Head of caudate nucleus (tissue), 42 donors: ENCODE measurements at places on chromosomes 4 and X.

- DNase-seq: no peak
Observed at GRCh38 chr4:26685250-26685649, 101.4 kb downstream of the TBC1D19 start.

DNA sequence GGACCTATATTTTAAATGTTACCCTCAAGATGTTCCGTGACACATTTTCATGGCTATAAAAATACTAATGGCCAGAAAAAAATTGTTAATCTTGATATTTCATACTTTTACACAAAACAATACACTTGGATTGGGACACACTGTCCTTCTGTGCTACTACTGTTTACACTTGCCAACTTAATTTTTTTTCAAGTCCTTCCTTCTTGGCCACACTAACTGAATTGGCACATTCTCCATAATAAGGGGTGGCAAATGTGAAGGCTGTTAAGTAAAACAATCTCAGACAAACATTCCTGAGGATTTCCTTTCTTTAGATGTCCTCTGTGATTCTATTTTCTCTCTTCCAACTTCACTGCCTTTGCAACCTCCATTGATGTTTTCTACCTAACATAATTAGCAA lies 225.8 kb downstream of the IQCM start:
- no peak for DNase-seq

DNA sequence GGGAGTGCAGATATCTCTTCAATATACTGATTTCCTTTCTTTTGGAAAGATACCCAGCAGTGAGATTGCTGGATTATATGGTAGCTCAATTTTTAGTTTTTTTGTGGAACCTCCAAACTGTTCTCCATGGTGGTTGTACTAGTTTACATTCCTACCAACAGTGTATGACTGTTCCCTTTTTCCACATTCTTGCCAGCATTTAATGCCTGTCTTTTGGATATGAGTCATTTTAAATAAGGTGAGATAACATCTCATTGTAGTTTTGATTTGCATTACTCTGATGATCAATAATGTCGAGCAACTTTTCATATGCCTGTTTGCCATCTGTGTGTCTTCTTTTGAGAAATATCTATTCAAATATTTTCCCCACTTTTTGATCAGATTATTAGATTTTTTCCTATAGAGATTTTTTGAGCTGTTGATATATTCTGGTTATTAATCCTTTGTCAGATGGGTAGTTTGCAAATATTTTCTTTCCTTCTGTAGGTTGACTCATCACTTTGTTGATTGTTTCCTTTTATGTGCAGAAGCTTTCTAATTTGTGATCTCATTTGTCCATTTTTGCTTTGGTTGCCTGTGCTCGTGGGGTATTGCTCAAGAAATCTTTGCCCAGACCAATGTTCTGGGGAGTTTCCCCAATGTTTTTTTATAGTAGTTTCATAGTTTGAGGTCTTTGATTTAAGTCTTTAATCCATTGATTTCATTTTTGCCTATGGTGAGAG lies 552.7 kb downstream of the ZNF674 start:
- no peak for DNase-seq

- DNase-seq: no peak
Observed at GRCh38 chr4:119526786-119527550, 101.6 kb downstream of the PDE5A start.

DNA sequence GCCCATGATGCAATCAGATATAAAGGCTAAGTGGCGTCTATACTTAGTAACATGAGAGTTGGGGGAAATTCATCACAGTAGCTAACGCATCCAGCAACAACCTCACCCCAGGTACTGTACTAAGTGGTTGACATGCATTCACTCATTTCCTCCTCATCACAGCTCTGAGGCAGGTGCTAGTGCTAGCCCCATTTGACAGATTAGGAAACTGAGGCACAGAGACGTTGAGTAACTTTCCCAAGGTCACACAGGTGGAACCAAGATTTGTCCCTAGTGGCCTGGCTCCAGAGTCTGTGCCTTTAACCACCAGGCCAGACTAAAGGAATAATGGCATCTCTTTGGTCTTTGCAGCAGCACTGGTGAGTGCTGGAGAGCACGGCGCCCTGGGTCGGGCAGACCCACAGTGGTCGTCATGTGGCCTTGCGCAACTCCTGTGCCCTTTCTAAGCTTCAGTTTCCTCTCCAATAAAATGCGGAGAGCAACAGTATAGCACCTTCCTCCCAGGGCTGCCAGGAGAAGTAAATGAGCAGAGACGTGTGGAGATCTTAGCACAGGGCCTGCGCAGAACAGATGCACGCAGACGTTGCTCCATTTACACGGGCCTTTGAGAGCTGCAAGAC lies 186.4 kb downstream of the BCOR start:
- DNase-seq: no peak

- no peak for DNase-seq
Observed at GRCh38 chr4:73929278-73929677, 52.5 kb downstream of the PF4 start.

- no peak for DNase-seq
Observed at GRCh38 chrX:115413246-115413878, 123.8 kb downstream of the LUZP4 start.

DNA sequence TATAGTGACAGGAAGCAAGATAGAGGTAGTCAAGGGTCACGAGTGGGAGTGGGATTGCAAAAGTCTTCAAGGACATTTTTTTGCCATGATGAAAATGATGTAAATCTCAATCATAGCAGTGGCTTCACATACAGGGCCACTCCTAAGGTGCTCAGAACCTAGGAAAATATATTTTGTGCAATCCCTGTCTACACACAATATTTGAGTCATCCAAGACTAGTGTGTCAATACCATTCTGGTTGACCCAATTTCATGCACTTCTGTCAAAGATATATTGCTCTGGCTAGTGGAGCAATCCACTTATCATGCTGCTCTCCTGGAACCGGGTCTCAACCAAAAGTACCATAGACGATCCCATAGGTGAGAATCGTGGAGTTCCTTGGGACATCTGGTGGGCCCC lies 24.2 kb upstream of the XPNPEP2 start:
- DNase-seq: no peak

DNA sequence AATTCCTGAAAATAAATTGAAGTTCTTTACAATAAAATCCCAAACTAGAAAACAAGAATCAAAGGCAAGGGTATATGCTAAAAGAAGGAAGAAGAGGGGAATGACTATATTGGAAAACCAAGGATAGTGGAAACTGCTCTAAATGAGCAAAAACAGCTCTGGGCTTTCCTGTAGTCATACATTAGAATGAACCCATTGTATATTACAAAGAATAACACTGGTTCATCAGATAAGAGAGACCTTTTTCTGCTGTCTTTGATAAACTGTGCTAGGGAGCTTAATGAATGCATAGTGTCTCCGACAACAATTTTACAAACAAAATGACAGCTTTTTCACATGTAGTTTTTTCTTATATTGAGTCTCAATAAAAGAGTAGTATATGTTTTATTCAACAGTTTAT lies 26.6 kb downstream of the TLR2 start:
- no peak for DNase-seq

DNA sequence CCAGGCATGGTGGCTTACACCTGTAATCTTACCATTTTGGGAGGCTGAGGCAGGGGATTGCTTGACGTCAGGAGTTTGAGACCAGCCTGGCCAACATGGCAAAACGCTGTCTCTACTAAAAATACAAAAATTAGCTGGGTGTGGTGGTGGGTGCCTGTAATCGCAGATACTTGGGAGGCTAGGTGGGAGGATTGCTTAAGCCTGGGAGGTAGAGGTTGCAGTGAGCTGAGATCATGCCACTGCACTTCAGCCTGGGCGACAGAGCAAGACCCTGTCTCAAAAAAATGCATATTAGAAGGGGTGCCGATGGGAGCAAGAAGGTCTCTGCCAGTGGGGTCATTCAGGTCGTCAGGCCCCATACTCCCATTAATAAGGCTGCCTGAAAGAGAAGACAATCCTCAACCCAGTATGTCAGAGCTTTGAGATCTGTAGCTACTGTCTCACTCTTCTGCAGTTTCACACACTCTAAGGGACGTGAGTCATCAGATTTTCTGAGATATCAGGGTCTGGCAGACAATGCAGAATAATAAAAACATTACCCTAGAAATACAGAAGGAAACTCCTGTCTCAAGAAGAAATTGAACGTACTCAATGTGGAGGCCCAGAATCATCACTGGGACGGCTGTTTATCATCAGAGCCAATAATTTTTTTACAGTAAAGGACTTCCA lies 176.7 kb upstream of the FAT1 start:
- DNase-seq: no peak

DNA sequence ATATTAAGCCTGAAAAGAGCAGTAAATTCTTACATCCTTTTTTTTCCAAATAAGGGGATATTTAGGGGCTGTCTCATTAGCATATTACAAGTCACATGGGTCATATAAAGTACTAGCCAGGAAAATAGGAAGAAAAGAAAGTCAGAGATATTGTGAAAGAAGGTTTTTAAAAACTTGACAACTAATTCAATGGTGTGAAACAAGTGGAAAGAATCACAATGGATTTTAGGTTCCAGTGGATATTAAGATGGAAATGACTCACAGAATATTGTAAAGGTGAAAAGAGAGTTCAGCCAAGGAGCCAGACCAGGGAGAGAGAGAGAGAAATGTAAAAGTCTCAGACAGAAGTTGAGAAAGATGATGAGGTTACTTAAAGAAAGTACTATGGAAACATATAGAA lies 297.2 kb downstream of the IQCM start:
- no peak for DNase-seq

DNA sequence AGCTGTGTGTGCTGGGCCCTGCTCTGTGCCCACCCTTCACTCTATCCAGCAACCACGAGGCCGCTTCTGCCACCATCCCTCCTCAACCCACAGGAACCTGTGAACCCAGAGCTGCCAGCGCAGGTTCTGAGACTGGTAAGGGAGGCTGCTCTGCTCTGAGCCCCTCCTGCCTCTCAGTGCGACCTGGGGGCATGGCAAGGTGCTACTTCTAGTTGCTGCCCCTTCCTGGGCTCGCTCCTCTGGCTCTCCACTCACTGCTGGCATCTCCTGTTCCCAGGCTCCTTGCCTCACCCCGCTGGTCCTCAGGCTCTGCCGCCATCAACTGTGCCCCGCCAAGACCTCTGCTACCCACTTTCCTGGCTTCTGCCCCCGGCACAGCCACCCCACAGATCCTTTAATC lies 39.3 kb downstream of the RNF212 start:
- no peak for DNase-seq

- no peak for DNase-seq
Observed at GRCh38 chrX:40831750-40832149, 96.4 kb upstream of the MED14 start.

GRCh38 chrX:30373479-30373878 lies 64.3 kb upstream of the NR0B1 start:
- DNase-seq: no peak
